ENCODE measurements at places on chromosomes 2 and 18. TPM values are rescaled to one million over a fixed set of nuclear protein-coding genes. Genes with fewer than 3 reads are reported as not detected.

- H3K36me3 ChIP-seq, result no peaks in the 10 kb centered on the region
- DNase-seq, result no peak
- H3K4me1 ChIP-seq, result no peaks in the 10 kb centered on the region
- no peak overlapping the region for H3K4me3 ChIP-seq
- H3K27ac ChIP-seq, result no peak overlapping the region
These were observed 402.3 kb upstream of the SLC14A2 start for GRCh38 chr18:45213040-45213333.

- DNase-seq, result no peak
- no peak overlapping the region for H3K27ac ChIP-seq
- no peaks in the 10 kb centered on the region for H3K36me3 ChIP-seq
- no peaks in the 10 kb centered on the region for H3K27me3 ChIP-seq
These were observed 175.3 kb upstream of the SIX3 start for GRCh38 chr2:44766220-44766619.

The AQP4 gene
- 147 TPM for total RNA-seq

DNA sequence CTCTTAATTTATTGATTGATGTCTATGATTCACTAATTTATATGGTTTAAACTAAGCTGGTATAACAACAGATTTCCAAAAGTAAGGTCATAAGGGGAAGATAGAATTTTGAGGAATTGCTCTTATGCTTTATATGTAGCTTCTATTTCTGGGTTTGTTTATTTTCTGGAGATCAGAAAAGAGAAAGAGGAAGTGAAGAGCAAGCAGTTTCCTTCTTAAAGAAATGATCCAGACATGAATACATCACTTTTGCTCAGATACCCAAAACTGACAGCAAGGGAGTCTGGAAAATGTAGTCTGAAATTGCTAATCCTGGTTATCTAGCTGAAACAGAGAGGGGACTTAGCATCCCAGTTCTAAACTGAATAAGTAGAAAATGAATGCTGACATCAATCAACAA, 912.5 kb upstream of the CRIM1 start:
- H3K36me3 ChIP-seq, result no peaks in the 10 kb centered on the region
- DNase-seq, result no peak
- H3K4me1 ChIP-seq, result no peaks in the 10 kb centered on the region
- no peak overlapping the region for H3K27ac ChIP-seq
- no peak overlapping the region for H3K4me3 ChIP-seq
- no peaks in the 10 kb centered on the region for H3K27me3 ChIP-seq

The CNTNAP5 gene
- total RNA-seq, result not detected

- DNase-seq, result no peak
- H3K4me3 ChIP-seq, result no peak overlapping the region
- H3K4me1 ChIP-seq, result no peaks in the 10 kb centered on the region
- H3K36me3 ChIP-seq, result no peaks in the 10 kb centered on the region
- no peak overlapping the region for H3K27ac ChIP-seq
- no peaks in the 10 kb centered on the region for H3K27me3 ChIP-seq
These were observed 187.1 kb downstream of the FHOD3 start for GRCh38 chr18:36484591-36484990.

GRCh38 chr2:126803434-126803775, 95.3 kb upstream of the TEX51 start:
- no peaks in the 10 kb centered on the region for H3K27me3 ChIP-seq
- H3K4me3 ChIP-seq, result no peak overlapping the region
- H3K4me1 ChIP-seq, result no peaks in the 10 kb centered on the region
- no peak for DNase-seq
- H3K27ac ChIP-seq, result no peak overlapping the region

GRCh38 chr2:31877008-31877407, 133.8 kb downstream of the MEMO1 start:
- no peaks in the 10 kb centered on the region for H3K27me3 ChIP-seq
- no peak overlapping the region for H3K4me3 ChIP-seq
- H3K36me3 ChIP-seq, result peaks cover 6% of the 10 kb centered on the region
- no peaks in the 10 kb centered on the region for H3K4me1 ChIP-seq

GRCh38 chr2:191228861-191229260, 16.3 kb upstream of the MYO1B start:
- no peak overlapping the region for H3K27ac ChIP-seq
- H3K4me1 ChIP-seq, result no peaks in the 10 kb centered on the region
- H3K4me3 ChIP-seq, result no peak overlapping the region
- no peak for DNase-seq
- no peaks in the 10 kb centered on the region for H3K36me3 ChIP-seq
- H3K27me3 ChIP-seq, result no peaks in the 10 kb centered on the region
